Stimulated activated CD4-positive, alpha-beta T cell treated with anti-CD3 and anti-CD28 coated beads, TNF-alpha, amount 100 ng/mL, for 4 hours (primary cell): ENCODE measurements at places on chromosomes 7 and 10.

- no peak for DNase-seq
Observed at GRCh38 chr10:67011480-67011879, 85.6 kb downstream of the LRRTM3 start.

- DNase-seq = no peak
Observed at GRCh38 chr10:18861382-18861781, 187.2 kb upstream of the MALRD1 start.

GRCh38 chr10:128713874-128714570 lies 587.8 kb upstream of the MKI67 start:
- DNase-seq = no peak

GRCh38 chr10:95500097-95500496 lies 61.1 kb downstream of the SORBS1 start:
- DNase-seq = no peak

GRCh38 chr10:80614576-80615416 lies 77.1 kb downstream of the SH2D4B start:
- DNase-seq = no peak

GRCh38 chr10:100647928-100648327 lies 97.5 kb upstream of the PAX2 start:
- no peak for DNase-seq

- no peak for DNase-seq
Observed at GRCh38 chr7:20721086-20721810, 65.4 kb downstream of the SP8 start.
